Right ventricle myocardium superior (tissue), 1 donor: ENCODE measurements at places on chromosomes 12 and 14.
A peak's percentile ranks its signal among the peaks of the same experiment; 100 is the strongest.

DNA sequence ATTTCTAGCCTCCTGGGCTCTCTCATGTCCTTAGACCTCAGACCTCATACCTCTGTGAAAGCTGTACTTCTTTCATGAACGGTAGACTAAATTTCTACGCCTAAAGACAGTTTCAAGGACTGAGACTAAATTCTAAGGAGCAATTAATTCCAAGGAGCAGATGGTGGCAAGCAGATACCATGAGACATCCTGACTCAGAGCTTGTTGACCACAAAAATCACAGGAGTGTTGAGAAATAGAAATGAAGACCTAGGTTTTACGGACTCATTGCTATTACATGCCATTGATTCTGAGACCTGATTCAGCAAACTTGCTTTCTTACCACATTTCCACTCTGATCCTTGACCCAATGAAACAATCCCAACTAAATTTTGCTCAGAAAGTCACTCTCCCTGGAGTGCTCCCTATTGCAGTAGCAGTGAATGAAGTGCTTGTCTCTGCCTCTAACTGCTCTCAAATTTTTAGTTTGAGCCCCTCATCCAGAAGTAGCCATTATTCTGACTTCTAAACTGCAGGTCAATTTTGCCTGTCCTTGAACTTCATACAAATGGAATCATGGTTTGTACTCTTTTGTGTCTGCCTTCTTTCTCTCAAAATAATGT lies 52.0 kb downstream of the PEX5 start:
- no peak for DNase-seq

DNA sequence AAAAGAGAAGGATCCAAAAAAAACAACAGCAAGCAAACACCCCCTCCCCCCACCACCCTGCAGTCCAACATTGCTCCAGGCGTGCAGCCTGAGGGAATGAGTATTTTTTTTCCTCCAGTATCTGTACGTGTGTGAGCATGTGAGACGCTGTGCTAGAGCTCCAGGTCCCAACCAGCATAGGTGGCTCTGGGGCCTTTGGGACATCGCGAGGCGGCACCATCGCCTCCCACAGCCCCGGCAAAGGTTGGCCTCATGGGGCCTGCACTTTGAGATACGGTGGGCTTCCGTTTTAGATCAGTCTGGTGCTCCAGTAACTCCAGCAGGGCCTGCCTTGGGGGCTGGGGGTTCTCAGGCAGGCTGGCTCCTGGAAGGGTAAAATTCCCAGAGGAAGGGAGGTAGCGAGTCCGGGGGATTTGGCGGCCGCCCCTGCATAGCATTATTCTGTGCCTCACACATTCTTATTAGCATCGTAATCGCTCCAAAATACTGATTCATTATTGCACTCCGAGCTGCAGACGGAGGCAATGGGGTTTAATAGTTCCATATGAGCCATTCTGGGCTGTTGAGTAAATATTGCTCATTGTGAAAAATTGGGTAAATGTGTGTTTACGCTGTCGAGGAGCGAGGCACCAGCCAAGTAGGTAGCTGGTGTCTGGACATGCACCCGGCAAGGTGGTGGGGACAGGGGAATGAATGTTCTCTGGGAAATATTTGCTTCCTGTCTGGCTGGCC lies 143.1 kb upstream of the MYL2 start:
- DNase-seq: no peak

DNA sequence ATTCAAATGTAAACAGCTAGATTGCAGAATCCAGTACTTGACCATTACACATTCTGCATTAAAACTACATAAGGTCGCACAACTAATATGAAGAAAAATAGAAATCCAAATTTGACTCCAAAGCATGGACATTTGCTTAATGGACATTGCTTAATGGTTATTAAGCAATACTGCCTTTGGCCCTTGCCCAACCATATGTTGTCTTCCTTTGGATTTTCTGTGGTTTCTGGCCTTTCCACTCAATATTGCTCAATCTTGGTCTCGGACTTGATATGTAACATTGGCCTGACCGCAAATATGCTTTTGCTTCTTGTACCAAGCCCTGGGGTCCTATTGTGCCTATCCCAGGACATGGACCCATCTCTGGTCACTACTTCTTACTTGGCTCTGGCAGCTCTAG lies 67.2 kb downstream of the PTPRR start:
- DNase-seq: no peak

DNA sequence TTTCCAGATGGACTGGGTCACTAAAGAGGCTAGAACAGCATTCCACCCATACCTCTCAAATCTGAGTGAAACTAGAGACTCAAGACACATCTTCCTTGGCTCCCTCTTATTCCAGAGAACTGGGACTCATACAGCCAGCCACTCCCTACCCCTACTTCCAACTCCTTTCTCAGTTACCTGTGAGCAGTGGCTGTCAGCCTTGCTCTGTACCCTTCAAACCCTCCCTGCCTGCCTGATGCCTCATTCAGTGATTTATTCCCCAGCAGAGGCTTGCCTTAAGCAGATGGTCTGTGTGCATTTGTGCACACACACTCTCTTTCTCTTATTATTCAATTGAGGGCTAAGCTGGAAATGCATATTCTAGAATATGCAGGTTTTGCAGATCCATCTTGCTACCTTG lies 14.6 kb downstream of the GPR84 start:
- no peak for DNase-seq

- peak; percentile 54 for DNase-seq
Observed at GRCh38 chr12:24979329-24979728, 30.4 kb upstream of the BCAT1 start.

DNA sequence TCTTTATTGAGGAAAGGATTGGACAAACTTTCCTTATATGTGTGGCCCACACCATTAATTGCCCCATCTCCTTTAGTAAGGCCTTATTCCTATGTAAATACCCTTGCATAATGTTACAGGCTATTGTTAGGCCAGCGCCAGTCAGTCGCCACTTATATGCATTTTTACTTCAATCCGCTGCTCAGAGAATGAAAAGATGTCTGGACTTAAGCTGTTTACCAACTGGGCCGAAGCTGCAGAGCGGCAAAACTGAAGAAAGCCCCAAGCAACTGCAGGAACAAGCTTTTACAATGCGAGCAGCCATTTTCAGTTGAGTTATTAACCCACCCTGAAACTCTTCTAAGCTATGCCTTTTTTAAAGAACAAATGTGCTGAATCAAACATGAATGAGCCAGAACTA lies 92.1 kb upstream of the OTX2 start:
- DNase-seq: no peak

DNA sequence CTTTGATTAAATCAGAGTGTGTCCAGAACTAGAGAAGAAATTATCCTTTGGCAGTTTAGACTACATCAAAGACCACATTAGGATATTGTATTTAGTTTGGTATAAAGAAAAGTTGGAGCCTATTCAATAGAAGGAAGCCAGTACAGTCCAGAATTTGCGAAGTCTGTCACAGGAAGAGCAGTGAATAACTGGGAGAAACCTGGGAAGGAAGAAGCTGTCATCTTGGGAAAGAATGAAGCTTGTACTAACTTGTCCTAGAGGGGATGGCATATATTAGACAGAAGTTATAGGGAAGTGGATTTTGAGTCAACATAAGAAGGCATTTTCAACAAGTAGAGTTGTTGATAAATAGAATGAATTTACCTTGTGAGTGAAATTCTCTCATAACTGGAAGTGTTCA lies 386.7 kb downstream of the LRIG3 start:
- DNase-seq: no peak

- no peak for DNase-seq
Observed at GRCh38 chr12:75196865-75197264, 12.8 kb downstream of the KCNC2 start.

DNA sequence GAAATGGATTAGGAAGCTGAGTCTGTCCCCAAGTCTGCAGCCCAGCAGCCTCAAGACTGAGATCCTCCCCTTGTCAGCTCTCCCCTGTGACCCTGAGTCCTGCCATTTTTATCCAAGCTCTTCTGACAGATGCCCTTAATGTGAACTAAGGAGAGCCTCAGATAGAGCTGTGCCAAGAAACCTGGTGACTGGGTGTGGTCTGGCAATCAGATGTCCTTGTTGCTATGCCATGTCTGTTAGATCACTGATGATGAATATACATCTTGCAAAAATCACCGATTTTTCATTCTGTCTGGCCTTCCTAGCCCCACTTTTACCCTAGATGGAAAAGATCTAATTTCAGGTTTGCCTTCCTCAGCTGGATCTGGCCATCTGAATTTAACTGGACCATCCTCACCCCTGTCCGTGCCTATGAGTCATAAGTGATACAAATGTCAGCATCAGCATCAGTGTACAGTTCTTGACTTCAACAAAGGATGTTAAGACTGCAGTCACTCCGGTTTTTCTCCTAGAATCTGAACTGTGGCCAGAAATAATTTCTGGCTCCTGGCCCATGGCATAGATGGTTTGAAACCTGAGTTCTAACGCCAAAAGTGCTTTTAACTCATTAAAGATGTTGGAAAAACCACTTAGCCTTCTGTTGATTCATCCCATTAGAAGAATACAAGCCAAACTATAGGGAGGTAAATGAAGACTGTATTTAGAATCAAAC lies 61.2 kb upstream of the GRIP1 start:
- no peak for DNase-seq
